ENCODE measurements at places on chromosomes 16 and 17. TPM values are rescaled to one million over a fixed set of nuclear protein-coding genes. Genes with fewer than 3 reads are reported as not detected.

Gene MVP
- total RNA-seq: 27.4 TPM

Gene TMEM100
- 21.4 TPM for total RNA-seq

Gene CACNG5
- 0.68 TPM for total RNA-seq

- peaks cover 78% of the 10 kb centered on the region for H3K27me3 ChIP-seq
- no peak overlapping the region for H3K4me3 ChIP-seq
- no peaks in the 10 kb centered on the region for H3K36me3 ChIP-seq
- DNase-seq: no peak
- H3K27ac ChIP-seq: no peak overlapping the region
- H3K4me1 ChIP-seq: peaks cover 18% of the 10 kb centered on the region
Observed at GRCh38 chr16:86351041-86351784, 159.1 kb upstream of the FOXF1 start.

GRCh38 chr17:7394452-7395191 is at the start of gene PLSCR3:
Gene PLSCR3, minus strand, starts transcription at chr17:7394525. Its CDS starts 415 bp downstream, at chr17:7394110.
- DNase-seq: peak; percentile 90
- H3K27ac ChIP-seq: peak within 1 kb of the TSS; percentile 89
- peak within 1 kb of the TSS; percentile 96 for H3K4me3 ChIP-seq
- no peaks in the 10 kb centered on the region for H3K27me3 ChIP-seq

DNA sequence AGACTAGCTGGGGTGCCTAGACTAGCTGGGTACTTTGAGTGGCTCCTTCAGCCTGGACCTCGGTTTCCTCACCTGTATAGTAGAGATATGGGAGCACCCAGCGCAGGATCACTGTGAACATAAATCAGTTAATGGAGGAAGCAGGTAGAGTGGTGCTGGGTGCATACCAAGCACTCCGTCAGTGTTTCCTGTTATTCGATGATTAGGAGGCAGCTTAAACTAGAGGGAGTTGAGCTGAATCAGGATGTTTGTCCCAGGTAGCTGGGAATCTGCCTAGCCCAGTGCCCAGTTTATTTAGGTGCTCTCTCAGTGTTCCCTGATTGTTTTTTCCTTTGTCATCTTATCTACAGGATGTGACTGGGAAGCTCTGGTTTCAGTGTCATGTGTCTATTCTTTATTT is 8.4 kb upstream of the TMEM235 start:
- H3K4me3 ChIP-seq: no peak overlapping the region
- DNase-seq: no peak
- peaks cover 6% of the 10 kb centered on the region for H3K36me3 ChIP-seq
- peaks cover 16% of the 10 kb centered on the region for H3K4me1 ChIP-seq
- peaks cover 3% of the 10 kb centered on the region for H3K27me3 ChIP-seq

DNA sequence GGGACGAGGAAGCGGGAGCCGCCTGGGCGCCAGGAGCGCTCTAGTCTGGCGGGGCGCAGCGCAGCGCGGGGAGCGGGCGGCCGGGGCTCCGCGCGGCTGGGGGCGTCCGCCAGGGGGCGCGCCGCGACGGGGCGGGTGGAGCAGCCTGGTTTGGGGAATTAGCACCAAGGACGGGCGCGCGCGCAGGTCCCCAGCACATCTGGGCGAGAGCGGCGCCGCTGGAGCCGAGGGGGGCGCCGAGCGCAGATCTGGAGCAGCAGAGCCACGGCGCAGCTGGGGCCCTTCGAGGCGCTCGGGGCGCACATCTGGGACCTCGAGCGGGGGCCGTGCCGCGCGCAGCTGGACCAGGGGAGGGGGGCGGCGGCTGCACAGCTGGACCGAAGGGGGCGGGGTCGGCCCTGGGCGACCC is at the start of gene NXPH3:
NXPH3 (plus strand) TSS at position 193 of the 409 bp plus-strand sequence. CDS start 349 bp downstream, outside the sequence.
- DNase-seq: peak; percentile 86
- no peaks in the 10 kb centered on the region for H3K4me1 ChIP-seq
- H3K27me3 ChIP-seq: peaks cover 60% of the 10 kb centered on the region
- H3K27ac ChIP-seq: no peak within 1 kb of the TSS
- H3K36me3 ChIP-seq: no peaks in the 10 kb centered on the region
- peak within 1 kb of the TSS; percentile 89 for H3K4me3 ChIP-seq
